SW480 (cell line): ENCODE measurements at places on chromosomes 4 and X.
A peak's percentile ranks its signal among the peaks of the same experiment; 100 is the strongest.

- DNase-seq = no peak
Observed at GRCh38 chr4:74085669-74086068, 13.3 kb downstream of the CXCL2 start.

DNA sequence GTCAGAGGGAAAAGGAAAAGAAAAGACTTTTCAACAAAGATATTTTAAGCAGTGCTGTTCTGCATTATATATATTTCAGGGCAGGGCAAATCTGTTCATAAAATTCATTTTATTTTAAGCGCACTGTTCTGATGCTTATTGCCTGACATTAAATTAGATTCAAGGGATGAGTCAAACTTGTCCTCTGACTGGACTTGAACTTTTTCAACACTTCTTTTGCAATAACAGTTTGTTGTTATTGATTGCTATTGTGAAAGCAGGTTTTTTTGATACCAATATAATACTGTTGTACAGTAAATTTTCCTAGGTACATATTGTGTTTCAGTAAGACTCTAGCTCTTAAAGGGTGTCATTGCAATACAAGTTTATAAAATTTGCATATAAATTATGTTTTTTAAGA lies 481.3 kb downstream of the NAF1 start:
- DNase-seq = no peak

- DNase-seq = no peak
Observed at GRCh38 chr4:39942507-39942906, 35.2 kb downstream of the PDS5A start.

- DNase-seq = no peak
Observed at GRCh38 chrX:80022363-80023031, 7.9 kb downstream of the TBX22 start.

DNA sequence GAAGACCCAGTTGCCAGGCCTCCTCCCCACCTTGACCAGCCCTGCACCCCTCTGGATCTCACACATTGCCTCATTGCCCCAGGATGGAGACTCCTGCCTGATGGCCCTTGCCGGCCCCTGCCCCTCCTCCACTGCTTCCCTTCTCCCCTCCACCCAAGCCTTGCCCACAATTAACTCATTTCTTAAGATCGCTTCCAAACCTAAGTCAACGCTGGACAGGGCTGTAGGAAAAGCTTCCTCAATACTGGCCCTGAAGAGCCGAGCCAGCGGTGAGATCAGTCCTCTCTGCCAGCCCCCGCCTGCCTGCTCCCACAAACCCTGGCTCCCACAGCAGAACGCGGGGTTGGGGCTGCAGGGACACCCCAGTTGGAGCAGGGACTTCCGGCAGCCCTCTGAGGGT lies 7.5 kb upstream of the HAUS7 start:
- no peak for DNase-seq

DNA sequence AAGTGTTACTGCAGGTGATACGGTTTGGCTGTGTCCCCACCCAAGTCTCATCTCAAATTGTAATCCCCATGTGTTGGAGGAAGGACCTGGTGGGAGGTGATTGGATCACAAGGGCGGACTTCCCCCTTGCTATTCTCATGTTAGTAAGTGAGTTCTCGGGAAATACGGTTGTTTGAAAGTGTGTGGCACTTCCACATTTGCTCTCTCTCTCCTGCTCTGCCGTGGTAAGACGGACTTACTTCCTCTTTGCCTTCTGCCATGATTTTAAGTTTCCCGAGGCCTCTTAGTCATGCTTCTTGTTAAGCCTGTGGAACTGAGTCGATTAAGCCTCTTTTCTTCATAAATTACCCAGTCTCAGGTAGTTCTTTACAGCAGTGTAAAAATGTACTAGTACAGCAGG lies 65.2 kb upstream of the SLC7A11 start:
- no peak for DNase-seq

- DNase-seq = no peak
Observed at GRCh38 chrX:102138064-102138463, 4.2 kb downstream of the TCEAL6 start.

DNA sequence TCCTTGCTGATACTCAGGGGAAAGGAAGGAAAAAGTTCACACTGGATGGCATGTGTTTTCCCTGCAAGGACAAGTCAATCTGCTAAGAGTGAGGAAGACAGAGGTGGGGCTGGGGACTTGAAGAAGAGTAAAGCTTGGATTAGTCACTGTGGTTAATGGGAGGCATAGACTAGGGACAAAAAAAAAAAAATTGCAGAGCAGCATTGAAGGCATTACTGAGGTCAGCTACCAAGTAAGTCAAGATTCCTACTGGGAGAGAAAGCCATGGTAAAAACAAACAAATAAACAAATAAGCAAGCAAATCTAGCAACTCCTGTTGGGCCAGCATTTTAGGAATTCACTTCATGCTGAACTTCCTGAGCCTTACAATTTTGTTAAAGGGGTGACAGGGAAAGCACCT lies 58.2 kb upstream of the GPC4 start:
- DNase-seq = no peak

GRCh38 chrX:155048977-155049619 lies 21.8 kb downstream of the CMC4 start:
- DNase-seq = peak; percentile 40

DNA sequence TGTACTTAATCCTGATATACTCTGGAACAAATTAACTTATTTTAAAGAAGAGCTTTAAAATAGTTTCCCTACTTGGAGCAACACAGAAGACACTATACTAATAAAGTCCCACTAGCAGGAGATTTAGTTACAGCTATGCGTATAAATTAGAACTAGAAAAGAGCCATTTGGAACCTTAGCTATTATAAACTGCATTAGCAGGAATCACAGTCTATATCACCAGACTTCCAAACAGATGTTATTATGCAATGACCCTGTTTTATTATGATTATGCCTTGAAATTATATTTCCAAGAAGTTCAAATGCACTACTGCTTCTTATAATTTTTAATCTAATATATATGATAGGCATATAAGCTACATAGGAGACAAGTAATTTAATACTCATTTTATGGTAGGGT lies 95.5 kb upstream of the WDR44 start:
- no peak for DNase-seq

DNA sequence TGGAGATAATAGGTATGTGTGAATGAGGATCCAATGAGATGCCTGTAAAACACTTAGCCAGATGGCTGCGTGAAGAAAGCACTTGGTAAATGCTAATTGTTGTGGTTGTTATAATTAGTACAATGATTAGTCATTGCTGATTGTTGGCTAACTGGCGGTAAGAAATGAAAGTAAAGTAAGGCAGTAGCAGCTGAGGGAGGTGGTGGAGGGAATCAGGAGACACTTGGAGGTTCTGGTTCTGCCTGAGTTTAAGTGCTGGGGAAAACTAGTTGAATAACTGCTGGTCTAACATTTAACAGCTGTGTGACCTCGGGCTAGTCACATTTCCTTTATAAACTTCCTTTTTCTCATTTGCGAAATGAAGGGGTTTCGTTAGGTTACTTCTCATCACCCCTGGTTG lies 30.9 kb downstream of the CD38 start:
- DNase-seq = peak; percentile 3

DNA sequence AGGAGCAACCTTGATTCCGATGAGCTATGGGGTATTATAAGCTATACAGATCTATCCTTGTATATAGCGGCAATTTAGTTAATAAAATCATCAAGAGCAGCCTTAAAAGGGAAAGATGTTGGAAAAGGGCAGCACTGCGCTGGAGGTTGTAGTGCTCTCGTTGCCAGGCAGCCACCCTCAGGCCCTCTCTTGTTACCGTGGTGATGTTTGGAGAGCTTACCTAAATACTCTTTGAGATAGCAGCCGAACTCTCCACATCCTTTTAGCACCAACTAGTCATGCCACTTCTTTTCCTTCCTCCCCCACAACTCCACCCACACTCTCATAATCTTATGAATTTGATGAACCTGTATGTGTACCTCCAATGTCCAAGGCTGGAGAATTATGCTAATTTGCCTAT lies 3.8 kb upstream of the RADX start:
- no peak for DNase-seq

- DNase-seq = peak; percentile 23
Observed at GRCh38 chrX:29431895-29432294, 783.5 kb upstream of the MAGEB2 start.

- DNase-seq = no peak
Observed at GRCh38 chrX:31209005-31209628, 137.3 kb upstream of the FTHL17 start.

DNA sequence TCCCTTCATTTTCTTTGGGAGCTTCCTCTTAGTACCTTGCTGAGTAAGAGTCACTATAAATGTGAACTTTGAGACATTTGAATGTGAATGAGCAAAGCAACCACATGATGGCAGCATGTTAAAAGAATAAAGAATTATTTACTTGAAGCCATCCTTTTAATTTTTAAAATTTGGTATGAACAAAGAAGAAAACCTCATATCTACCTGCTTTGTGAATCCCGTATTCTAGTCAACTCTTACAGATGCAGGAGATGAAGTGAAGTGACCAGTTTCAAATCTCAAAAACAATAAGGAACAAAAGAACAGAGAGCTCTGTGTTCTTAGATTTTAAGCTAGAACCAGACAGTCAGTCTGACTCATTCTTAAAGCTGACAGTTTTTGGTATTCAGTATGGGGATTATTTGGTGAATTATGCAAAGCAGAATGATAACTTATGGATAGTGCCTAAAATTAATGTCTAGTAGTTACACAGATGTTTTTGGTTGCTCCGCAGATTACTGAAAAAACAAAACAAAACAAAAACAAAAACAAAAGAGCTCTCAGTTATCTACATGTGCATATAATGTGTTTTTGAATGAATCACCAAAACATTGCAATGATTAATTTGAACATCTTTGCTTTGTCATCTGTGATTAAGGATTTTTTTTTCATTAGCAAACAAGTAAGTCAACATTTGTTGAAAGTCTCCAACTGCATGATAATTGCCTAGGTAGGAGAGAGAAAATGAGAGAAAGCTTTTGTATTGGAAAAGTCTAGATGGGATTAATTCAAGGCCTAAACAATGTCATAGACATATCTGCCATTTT lies 48.2 kb upstream of the H2AZ1 start:
- peak; percentile 5 for DNase-seq

- no peak for DNase-seq
Observed at GRCh38 chr4:6549445-6549844, 25.5 kb upstream of the MAN2B2 start.

- peak; percentile 18 for DNase-seq
Observed at GRCh38 chrX:70998411-70999027, 67.6 kb upstream of the SLC7A3 start.

DNA sequence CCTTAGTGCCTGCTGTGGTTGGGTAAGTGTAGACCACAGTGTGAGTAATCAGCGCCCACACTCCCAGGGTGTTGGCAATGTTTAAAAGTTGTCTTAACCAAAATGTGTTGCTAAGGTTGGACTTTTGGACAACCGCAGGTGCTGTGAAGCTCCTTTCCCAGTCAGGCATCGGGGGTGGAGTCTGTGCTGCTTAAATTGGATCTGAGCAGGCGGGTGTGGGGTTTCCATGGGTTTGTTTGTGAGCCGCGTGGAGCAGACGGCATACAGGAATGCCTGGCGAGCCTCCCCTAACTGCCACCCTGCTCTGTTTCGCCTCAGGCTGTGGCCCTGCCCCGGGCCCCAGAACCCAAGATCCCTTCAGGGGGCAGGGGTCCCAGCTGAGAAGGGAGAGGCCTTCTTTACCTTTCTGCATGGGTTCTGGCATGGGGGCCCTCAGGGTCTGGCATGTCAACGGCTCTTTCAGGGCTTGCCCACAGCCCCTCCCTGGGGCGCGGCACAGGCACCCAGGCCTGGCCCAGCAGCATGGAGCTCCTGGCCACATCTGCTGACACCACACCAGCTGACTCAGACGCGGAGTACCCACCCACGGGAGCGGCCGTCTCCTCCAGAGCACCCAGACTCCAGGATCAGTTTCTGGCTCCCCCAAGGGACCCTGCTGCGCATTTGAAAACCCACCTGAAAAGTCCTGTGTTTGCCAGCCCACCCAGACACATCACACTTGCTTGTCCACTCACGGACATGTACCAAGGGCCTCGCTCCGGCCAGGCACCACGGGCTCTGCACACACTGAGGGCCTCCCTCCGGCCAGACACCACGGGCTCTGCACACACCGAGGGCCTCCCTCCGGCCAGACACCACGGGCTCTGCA lies 5.1 kb upstream of the SPON2 start:
- DNase-seq = peak; percentile 89

DNA sequence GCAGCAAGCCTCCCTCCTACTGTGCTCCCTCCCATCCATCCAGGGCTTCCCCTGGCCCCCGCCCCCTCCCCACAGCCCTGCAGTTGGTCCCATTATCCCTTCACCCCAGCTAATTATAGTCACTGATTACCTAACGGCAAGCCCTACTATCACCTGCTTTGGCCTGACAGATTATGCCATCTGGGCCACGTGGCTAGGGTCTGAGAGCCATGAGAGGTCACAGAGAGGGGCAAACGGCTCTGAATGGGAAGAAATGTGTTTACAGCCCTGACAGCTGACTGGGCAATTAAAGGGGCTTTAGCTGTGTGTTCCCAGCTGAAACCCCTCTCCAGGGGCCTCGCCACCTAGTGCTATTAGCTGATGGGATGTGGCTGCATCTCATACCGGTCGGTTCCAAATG lies 134.4 kb upstream of the CPEB2 start:
- no peak for DNase-seq

DNA sequence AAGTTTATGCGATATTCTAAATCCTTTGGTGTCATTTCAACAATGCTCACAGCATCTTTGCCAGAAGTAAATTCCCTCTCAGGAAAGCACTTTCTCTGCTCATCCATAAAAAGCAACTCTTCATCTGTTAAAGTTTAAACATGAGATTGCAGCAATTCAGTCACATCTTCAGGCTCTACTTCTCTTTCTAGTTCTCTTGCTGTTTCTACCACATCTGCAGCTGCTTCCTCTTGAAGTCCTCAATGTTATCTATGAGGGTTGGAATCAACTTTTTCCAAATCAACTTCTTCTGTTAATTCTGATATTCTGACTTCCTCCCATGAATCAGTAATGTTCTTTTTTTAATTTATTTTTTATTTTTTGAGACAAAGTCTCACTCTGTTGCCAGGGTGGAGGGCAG lies 100.9 kb downstream of the LCORL start:
- no peak for DNase-seq

DNA sequence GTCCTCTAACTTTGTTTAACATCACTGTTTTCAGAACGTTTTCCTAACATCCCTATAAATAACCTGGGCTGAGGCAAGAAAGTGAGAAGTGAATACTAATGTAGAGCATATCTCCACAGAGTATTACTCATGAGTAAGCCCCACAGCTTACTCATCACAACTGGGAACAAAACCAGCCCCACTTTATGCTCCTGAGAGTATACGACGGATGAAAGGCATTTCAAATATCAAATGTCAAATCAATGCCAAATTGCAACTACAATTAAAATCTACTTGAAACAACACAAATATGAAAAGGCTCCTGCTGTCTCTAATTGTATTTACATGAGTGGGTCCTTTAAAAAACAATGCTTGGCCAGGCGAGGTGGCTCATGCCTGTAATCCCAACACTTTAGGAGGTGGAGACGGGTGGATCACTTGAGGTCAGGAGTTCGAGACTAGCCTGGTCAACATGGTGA lies 41.2 kb downstream of the SH3RF1 start:
- DNase-seq = peak; percentile 13

- DNase-seq = no peak
Observed at GRCh38 chr4:98773638-98774037, 115.2 kb upstream of the TSPAN5 start.

- no peak for DNase-seq
Observed at GRCh38 chrX:47898024-47898423, 61.3 kb downstream of the ZNF81 start.

- no peak for DNase-seq
Observed at GRCh38 chr4:149955780-149956390, 122.4 kb upstream of the DCLK2 start.
